MCF 10A (cell line): ENCODE measurements at places on chromosomes 12 and 14.

GRCh38 chr14:99323603-99324185, 51.7 kb upstream of the BCL11B start:
- DNase-seq = no peak

DNA sequence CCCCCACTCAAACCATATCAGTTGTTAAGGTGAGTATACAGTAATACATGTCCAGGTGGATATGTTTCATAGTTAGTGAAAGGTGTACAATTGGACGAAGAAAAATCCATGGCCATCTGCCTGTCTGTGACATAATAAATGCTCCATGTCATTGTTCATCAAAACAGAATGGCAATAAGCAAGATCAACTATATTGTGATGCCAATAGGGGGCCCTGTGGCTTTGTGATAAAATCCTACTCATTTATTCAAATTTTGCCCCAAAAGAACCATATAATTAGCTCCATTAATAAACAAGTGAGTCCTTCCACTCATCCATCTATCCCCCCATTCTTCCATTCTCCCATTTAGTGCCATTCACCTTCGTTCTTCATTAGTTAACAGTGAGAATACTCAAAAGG, 102.0 kb downstream of the MGST1 start:
- DNase-seq = no peak

- DNase-seq = peak; percentile 42
Observed at GRCh38 chr12:105761075-105761474, 377.7 kb downstream of the NUAK1 start.

- DNase-seq = peak; percentile 81
Observed at GRCh38 chr12:126772171-126772864, 1494.7 kb upstream of the TMEM132C start.

GRCh38 chr14:56299306-56299984, 181.2 kb downstream of the PELI2 start:
- no peak for DNase-seq

DNA sequence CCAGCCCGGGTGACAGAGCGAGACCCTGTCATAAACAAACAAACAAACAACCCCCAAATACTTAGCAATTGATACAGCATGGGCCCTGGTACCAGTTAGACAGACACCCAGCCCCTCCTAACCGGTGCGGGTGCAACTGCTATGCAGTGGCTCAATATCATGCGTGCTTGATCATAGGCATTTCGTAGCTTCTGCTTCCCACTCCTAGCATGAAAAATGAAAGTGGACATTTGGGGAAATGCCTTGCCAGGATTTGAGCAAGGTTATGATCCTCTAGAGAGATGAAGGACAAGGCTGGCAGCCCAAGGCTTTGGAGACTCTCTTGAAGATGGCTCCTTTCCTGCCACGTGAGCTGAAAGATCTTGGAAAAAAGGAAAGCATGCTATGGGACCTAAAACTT, 13.7 kb downstream of the FGF6 start:
- DNase-seq = no peak

- no peak for DNase-seq
Observed at GRCh38 chr12:116183741-116184141, 93.8 kb downstream of the MED13L start.

- DNase-seq = no peak
Observed at GRCh38 chr12:56474389-56474788, 6.0 kb downstream of the SPRYD4 start.

DNA sequence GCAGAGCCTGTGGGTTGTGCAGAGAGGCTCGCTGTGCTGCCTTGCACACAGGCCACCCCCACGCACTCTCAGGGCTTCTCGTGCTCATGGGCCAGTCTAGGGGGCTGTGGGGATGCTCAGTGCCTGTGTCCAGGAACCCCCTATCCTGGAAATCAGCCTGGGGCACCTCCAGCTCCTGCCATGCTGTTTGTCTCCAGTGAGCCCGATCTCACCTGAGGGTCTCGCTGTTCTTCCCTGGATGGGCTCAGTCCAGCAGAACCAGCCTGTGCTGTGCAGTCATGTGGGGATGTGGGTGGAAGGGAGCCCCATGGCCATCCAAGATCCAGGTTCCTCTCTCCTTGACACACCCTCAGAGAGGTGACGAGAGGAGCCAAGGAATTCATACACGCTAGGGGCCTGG, 26.7 kb downstream of the SERPINA1 start:
- no peak for DNase-seq

DNA sequence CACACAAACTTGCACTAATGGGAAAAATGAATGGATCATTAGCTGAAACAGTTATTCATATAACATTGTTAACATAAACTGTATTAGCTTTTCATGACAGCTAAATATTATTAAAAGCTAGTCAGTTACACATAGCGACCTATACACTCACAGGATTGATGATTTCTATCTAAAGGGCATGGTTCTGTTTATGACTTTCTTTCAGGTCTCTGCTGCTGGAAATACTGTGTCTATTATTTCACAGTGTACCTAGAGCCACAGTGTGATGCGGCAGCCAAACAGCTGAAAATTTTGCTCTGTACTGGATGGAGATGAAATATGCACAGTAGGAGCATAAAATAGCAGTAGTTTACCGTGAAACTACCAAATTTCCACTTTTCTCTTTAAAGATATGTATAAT, 341.1 kb downstream of the FSCB start:
- no peak for DNase-seq

- DNase-seq = peak; percentile 35
Observed at GRCh38 chr12:107448198-107448597, 237.4 kb upstream of the PWP1 start.

DNA sequence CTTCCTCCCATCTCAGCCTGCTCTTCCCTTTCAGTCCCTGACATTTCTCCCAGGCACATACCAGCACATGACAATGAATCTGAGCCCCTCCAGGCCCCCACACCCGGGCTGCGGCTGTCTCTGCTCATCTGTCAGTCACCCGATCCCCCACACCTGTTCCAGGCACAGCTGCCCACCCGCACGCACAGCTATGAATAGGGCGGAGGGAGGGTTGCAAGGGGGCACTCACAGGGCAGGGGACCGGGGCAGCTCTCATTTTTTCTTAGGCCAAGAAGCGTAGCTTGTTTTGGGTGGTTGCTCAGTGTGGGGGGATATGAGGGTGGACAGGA, 43.7 kb upstream of the TSPAN9 start:
- DNase-seq = no peak

GRCh38 chr14:23066368-23066767, 9.0 kb upstream of the CDH24 start:
- no peak for DNase-seq

DNA sequence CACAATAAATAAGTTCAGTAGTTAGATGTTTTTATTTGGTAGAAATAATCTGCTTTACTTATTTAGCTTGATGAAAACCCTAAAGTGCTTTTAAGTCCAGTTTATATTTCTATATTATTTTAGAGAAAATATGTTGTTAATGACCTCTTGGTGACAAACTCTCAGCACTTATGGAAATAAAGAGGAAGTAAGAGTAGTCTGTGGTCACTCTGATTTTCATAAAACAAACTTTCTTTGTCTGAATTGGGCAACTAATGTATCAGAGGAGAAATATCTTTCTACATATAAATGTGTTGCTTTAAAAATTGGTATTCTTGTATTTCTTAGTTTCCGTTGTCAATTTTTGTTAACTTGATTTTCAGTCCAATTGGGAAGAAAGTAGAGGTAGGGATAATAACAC, 878.9 kb upstream of the SEL1L start:
- no peak for DNase-seq

- DNase-seq = peak; percentile 71
Observed at GRCh38 chr12:102769323-102769916, 147.6 kb downstream of the PAH start.

GRCh38 chr14:51138404-51139103, 43.6 kb upstream of the TRIM9 start:
- DNase-seq = no peak

GRCh38 chr12:9064815-9065606, 50.7 kb downstream of the A2M start:
- DNase-seq = peak; percentile 70

GRCh38 chr14:68482772-68483395, 310.0 kb downstream of the ZFP36L1 start:
- DNase-seq = no peak

GRCh38 chr14:85531141-85531586, 1.2 kb downstream of the FLRT2 start:
- peak; percentile 85 for DNase-seq

DNA sequence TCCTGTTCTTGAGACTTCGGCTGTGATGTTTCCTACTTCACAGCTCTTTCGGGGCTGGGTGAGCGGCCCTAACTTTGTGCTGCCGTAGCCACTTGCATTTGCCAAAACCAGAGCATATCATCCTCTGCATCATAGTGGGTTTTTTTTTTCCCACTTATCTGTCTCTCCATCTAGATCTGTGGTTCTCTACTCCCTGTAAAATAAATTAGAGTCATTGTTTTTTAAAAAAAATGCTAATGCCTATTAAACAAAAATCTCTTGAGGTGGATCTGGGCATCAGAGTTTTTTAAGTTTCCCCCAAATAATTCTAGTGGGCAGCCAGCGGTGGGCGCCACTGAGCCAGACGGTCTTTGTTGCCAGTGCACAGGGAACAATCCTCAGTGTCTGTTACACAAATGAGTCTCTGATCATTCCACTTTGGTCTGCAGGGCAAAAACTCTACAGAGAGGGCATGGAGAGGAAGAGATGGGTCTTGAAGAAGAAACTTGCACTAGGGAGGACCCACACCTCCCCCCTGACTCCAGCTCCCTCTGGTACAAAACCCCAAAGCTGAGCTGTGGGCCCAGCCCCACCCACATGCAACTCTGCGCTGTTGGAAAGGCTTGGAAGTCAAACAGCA, 62.4 kb upstream of the BCL2L14 start:
- no peak for DNase-seq

- no peak for DNase-seq
Observed at GRCh38 chr12:94305130-94305957, 154.3 kb downstream of the CEP83 start.

GRCh38 chr12:122082621-122083356, 4.2 kb downstream of the MLXIP start:
- DNase-seq = no peak

DNA sequence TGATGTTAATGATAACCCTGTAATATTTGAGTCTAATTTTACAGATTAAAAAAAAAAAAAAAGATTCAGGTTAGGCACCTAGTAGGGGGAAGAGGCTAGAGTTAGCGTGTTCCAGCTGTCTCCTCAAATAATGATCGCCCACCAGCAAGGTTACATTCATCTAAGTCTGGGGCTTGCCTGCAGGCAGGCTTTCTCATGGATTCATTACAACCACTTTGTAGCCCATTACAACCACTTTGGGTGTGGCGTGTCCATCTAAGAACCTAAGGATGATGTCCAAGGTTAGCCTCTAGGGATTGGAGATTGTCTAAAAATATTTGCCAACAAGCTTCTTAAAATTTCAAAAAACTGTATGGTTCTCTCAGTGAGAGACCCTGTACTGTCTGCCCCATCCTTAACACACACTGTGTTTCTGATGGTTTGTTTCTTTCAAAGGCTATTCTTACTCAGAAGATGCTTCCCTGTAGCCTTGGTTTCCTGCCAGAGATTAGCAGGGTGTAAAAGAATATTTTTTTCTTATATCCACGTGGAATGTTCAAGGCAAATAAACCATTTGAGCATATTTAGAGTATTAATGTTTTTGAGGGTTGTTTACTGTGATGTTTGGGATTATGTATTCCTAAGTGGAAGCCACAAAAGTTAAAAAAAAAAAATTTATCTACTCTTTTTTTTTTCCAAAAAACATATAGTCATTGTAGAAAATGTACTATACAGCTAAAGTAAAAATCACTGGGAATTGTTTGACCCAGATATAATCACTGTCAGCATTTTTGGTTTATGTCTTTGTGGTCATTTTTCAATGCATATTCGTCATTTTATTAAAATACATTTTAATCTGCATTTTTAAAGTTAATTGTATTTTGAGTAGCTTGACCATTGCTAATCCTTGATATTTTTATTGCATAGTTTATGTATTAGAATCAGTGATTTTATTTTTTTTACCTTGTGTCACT, 1.7 kb downstream of the DYNC1H1 start:
- peak; percentile 29 for DNase-seq

- no peak for DNase-seq
Observed at GRCh38 chr14:81449114-81449513, 49.0 kb upstream of the STON2 start.

- peak; percentile 35 for DNase-seq
Observed at GRCh38 chr14:57199921-57200320, 68.8 kb downstream of the EXOC5 start.

DNA sequence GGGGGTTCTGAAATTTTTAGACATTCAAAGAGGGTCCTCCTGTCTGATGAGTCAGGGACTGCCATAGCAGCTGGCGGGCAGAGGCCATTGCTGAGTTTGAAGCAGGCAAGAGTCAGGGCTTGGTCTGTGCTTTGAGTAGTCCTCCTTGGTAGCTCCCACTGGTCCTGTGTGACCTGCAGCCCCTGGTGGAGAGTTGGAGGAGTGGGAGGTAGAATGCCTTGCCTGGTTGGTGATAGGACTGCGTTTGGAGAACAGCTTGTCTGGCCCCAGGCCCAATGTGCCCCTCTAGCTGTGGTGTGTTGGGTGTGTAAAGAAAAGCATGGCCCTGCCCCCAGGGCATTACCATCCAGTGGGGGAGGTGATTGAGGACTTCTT, 116.7 kb downstream of the BEGAIN start:
- no peak for DNase-seq

GRCh38 chr12:77477907-77478533, 352.7 kb upstream of the NAV3 start:
- no peak for DNase-seq

DNA sequence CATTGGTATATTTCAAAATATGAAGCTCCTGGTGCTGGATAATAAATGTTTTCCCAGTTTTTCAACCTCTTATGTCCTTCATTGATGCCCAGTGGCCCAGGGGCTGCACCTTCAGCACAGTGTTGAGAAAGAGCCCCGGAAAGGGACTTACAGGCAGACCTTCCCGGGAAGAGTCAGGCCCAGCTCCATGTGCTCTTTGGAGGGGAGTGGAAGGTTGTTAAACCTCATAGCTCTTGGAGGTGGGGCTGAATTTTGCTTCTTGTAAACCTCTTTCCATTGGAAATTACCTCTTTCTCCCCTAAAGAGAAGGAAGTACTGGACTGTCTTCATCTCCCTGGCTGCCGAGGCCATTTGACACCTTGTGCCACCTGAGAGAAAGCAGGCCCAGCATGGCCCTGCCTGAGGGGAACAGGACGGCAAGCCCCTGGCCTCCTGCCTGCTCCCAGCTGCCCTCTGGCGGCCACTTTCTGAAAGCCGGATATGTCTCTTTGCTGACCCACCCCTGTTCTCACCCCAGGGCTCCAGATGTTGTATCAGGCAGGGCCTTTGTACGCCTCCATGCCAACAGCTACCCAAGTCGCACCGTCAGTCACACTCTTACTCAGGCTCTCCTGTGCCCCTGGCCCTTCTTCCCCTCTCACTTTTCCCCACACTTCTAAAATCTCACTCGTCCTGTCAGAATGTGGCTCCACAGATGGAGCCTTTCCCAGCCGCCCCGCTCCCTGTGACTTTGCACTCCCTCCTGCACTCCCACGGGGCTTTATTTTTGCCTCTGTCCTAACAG, 43.0 kb downstream of the EVL start:
- DNase-seq = peak; percentile 81
